ENCODE measurements at places on chromosomes 5 and 9.

DNA sequence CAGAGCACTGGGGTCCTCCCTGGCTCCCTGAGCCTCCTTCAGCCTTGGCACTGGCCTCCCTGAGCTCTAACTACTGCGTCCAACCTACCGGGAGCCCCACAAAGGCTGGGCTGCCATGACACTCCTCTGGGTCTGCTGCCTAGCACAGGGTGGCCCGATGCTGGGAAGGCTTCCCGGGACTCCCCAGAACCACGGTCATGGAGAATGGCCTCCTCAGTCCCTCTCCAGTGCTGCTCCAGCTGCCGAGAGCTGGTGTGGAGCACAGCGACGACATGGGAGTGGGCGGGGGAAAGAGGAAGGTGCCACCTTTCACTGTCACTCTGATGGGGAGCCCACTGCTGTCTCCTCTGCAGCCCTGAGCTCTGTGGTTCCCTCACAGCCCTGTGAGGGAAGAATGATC is 61.5 kb upstream of the RNF130 start:
- DNase-seq = no peak

GRCh38 chr5:172642926-172643871 is 2.1 kb downstream of the NEURL1B start:
- DNase-seq = no peak

DNA sequence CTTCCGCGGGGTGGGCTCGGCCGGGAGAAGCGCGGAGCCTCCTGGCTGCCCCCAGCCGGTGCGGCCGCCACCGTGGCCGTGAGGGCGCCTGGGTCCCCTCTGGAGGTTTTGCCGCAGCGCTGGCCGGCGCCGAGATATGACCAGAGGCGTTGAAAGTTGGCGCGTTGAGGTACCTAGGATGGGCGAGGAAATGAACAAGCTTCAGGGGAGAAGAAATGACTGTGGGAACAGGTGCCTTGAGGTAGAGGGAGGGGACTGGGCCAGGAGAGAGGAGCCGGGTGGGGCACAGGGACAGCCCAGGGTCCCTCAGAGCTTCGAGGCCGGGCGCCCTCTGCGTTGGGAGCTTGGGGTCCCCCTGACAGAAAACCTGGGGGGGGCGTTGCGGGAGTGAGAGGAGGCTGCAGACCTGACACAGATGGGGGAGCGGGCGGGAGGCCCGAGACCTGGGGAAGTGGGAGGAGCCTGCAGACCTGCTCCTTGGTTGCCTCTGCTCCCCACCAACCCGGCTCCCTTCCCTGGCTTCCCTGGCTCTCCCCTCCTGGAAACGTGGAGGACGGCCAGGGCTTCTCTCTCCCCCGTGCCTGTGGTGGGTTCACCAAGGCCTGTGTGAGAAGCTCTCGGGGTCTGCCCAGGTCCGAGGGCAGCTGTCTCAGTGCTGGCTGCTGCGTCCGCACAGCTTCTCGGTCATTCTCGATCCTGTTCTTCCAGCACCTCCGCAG is 14.2 kb downstream of the RABL6 start:
- DNase-seq = no peak

- peak; percentile 12 for DNase-seq
Observed at GRCh38 chr5:80346055-80346454, 26.3 kb downstream of the SPZ1 start.

GRCh38 chr5:34007621-34008600 is at the start of gene AMACR:
AMACR (minus strand) TSS chr5:34008050; CDS start chr5:34008019, 31 bp downstream.
- peak; percentile 92 for DNase-seq

- DNase-seq = no peak
Observed at GRCh38 chr5:83724935-83725334, 4.3 kb upstream of the HAPLN1 start.

DNA sequence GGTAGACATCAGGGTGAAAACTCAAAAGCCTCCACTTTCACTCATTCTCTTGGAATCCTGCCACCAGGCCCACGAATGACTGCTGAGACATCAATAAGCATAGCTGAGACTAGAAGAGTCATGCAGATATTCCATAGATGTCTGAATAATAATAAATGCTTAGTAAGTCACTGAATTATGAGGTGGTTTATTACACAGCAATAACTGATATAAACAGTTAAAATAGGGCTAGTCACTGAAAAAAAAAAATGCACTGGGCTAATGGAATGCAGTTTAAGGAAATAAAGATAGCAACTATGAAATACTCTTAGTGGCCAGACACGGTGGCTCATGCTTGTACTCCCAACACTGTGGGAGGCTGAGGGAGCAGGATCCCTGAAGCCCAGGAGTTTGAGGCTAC is 262.8 kb upstream of the CDH6 start:
- no peak for DNase-seq

GRCh38 chr9:120450916-120451315 is 129.1 kb downstream of the CDK5RAP2 start:
- no peak for DNase-seq

GRCh38 chr5:8905021-8905420 is 640.9 kb downstream of the SEMA5A start:
- peak; percentile 71 for DNase-seq

DNA sequence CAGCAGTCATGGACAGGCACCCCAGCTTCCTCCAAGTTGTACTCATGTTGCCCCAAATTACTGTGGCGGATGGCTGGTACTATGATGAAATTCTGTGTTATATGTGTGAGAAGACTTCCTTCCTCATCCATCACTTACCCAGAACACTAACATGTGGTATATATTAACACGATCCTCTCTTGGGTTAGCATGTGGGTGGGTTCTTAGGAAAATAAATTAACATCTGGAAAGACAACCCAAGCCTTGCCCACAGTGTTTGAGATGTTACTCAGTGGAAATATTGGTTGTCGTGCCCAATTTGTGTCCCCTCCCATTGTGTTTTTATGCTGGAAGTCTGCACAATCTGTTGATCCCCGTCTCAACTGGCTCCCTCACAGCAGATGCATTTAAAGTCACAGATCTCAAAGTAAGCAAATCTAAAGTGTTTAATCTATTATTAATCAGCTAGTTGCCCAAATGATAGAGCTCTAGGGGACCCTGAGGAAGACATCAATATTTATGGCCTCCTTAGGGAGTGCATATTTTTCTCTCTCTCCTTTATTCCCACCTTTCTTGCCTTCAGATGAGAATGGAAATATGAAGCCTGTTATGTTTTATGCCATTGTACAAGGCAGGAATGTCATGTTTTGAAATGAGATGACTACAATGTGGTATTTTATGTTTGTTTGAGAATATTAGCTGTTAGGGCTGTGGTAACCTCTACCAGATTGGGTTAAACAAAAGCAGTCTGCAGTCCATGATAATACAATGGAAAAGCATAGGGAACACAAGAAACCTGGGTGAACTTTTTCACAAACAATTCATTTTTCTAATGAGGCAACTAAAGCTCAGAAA is 93.9 kb downstream of the GRIA1 start:
- no peak for DNase-seq

Measured in fibroblast of pulmonary artery (primary cell).